Fibroblast of the aortic adventitia (primary cell): ENCODE measurements at places on chromosomes 12 and 14.
A peak's percentile ranks its signal among the peaks of the same experiment; 100 is the strongest.

GRCh38 chr14:106269029-106269428 is 742.6 kb downstream of the TMEM121 start:
- no peak for DNase-seq

DNA sequence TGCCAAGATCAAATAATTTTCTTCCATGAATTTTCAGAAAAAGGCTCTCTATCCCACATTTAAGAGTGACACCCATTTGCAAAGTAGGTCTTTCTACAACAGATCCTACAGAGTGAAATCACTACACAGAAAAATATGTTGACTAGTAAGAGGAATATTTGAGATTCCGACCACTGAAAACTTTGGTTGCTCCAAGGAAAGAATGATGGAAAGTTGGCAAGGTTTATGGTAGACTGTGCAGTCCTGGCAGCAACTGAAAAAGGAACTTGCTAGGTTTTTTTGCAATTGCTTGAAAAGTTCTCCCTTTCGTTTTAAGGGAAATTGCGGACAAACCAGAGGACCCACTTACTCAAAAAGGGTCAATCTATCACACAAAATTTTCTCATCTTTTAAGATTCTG is 83.1 kb upstream of the TSPAN8 start:
- peak; percentile 91 for DNase-seq

DNA sequence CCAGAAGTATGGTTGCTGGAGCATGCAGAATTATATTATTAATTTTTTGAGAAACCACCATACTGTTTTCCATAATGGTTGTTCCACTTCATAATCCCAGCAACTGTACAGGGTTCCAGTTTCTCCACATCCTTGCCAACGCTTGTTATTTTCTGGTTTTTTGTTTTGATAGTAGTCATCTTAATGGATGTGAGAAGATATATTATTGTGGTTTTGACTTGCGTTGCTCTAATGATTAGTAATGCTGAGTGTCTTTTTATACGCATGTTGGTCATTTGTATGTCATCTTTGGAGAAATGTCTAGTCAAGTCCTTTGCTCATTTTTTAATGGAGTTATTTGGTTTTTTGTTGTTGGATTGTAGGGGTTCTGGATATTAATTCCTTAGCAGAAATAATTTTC is 58.1 kb downstream of the DAAM1 start:
- DNase-seq: no peak

GRCh38 chr12:27589419-27589818 is 65.4 kb downstream of the PPFIBP1 start:
- no peak for DNase-seq

DNA sequence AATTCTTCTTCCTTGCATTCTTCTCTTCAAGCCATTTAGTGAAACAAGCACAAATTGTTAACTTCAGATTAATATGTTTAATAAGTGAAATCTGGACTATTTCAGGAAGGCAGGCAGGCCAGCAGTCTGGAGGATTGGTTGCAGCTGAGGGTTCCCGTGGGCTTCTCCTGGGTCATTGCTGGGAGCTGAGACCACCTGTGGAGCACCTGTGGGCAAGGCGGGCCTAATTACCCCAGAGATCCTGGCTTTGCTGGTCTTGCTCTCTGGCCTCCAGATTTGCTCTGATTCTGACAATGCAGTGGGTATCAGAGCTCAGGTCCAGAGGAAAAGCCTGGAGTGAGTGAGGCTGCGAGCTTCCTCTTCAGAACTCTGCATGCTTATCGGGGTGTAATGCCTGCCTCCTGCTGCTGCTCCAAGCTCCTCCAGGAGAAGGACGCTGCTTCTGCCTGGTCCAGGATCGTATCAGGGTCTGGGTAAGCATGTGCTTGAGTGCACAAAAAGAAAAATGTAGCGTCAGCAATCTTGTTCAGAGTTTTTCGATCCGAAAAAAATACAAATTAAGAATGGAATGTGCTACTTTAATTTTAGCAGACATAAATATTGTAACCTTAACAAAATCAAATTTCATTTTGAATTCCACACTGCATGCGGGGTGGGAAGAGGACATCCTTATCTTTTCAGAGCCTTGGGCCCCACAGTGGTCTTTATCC is 93.8 kb downstream of the TMEM30B start:
- no peak for DNase-seq
